ENCODE measurements at places on chromosomes 6 and 20.

GRCh38 chr6:163354085-163354484 is 60.4 kb upstream of the QKI start:
- DNase-seq = no peak

DNA sequence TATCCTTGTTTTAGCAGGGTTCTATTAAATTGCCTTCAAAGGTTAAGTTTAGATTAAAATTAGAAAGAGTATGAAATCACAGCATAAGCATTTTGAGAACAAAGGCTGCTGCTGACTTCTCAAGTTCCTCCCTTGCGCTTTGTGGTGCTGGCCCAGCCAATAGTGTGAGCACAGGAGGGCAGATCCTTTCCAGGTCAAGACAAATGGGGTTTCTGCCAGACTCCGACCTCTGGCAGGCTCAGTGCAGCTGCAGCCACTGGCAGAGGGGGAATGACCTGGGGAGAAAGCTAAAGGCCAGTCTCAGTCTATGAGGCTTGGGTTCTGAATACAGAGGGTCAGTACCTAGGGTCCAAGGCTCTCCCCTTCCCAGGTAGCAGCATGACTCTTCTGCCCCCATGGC is 27.0 kb downstream of the CLIC5 start:
- DNase-seq = no peak

DNA sequence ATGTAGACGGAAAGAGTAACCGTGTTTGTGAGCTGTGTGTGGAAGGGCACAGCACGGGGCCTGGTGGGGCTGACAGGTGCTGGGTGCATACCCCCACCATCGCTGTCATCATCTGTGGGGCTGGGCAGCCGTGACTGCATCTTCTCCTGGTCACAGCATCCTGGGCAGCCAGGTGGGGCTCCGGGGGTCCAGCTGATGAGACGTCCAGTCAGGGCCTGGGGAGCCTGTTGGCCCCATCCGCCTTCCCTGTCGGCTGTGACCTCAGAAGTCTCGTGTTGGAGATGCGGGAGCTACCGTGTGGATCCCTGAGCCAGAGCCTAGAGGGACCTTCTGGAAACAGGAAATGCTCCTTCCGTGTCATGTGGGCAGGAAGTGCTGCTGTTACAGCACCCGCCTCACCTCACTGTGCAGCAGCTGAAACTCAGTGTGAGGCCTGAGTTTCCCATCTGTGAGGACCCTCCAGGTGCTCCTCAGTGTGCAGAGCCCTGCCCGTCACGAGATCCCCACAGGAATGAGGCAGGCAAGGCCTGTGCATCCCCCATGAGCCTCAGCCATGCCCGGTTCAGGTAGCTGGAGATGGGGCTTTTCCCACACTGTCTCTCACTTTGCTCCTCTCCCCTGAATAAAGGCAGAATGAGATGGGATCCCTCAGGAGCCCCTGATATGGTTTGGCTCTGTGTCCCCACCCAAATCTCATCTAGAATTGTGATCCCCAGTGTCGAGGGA is 108.7 kb downstream of the ERMARD start:
- DNase-seq = no peak

DNA sequence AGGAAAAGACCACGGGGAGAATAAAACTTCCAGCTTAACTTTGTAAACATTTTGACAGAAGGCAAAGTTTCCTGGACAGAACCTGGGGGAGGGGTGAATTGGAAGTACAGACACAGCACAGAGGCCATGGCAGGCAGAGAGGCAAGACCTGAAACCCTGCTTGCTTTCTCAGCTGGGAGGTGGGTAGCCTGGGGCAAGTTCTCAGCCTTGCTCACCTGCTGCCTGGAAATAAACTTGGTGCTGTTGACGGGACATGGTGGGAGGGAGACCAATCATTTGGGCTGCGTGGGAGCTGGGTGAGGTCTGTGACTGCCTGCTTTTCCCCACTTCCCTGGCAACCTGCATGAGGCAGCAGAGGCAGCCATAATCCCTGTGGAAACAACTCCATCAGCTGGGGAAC is 221.3 kb downstream of the MOXD1 start:
- DNase-seq = no peak

- DNase-seq = no peak
Observed at GRCh38 chr6:67667637-67668422, 967.3 kb upstream of the ADGRB3 start.

DNA sequence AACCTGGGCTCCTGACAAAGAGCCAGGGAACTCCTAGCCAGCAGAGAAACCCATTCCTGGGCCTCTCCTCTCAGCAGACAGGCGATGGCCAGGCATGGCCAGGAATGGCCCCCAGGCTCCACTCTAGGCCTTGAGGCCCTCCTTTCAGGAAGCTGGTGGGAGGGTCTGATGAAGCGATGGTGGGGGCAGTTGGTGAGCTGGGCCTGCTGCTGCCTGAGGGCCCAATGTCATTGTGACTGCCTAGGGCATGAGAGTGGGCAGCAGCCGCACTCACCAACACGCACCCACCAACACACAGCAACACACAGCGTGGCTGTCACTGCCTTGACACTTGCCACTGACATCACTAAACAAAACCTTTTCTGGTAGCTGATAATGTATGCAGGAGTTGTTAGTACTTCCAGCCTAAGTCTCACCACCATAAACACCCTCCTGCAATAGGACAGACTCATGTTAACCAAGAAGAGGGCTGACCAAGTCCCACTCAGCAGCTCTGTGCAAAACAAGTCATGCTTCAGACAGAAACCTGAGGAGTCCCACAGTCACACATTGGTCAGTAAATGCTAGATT is 69.3 kb downstream of the ABHD12 start:
- DNase-seq = no peak

DNA sequence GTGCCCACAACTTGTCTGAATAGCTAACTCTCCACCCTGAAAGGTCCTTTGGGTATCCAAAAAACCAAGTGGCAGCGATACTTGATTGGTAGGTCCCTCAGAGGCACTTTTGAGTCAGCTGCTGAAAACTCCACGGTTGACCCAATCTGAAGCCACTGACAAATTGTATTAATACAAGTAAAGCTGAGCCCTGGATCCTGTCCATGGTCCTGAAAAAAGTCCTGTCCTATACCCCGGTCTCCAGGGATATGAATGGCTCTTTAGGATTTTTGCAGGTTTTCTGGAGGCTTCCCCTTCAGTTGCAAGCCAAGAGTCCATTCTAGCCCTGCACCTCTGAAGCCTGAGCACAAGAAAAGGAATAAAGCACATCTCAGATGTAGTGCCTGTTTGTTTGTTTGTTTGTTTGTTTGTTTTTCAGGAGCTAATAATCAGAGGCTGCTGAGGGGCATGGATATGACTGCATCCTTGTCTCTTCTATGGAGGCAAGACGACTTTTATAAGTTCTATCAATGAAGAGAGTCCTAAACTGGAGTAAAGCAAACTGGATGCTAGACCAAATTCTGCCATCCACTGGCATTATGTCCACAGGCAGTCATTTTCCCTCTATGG is 1.7 kb upstream of the SLC12A5 start:
- peak; percentile 75 for DNase-seq

GRCh38 chr6:69825904-69826303 is 29.1 kb upstream of the LMBRD1 start:
- DNase-seq = no peak

GRCh38 chr20:56872620-56873458 is 243.7 kb downstream of the TFAP2C start:
- DNase-seq = no peak

DNA sequence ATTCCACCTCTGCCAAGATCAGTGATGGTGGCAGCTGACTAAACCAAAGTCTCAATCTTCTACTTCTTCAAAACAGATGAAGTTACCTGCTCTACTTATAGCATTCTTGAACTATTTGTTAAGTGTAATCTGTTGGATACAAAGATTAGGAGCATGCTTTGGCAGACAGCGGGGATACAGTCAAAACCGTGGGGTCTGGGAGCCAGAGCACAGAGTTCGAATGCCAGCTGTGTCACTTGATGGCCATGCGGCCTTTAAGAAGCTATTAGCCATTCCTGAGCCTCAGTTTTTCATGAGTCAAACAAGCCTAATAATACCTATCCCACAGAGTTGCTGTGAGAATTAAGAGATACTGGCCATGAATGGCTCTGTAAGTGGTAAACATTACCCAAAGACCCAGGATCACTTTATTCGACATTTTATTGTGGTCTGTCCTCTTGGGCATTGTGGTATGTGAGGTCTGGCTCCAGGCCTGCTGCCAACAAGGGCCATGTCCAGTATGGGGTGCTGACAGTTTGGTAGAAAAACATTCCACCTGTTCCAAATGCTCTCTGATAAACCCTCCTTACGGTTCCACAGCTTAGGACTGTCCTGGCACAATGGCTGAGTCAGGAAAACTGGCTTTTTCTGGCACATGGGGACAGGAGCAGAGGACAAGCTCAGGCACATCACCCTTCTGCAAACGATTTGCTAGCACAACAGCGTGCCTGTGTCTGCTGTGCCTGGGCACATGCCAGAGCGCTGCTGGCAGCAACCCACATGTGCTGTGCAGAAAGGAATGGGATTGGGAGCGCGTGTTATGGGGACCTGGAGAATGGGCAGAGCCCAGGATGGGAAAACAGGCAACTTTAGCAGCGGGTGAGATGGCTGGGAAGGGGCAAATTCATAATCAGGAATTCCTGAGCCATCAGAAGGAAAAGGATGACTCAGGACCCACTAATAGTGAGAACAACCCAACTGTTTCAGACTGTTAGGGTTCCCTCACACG is 15.7 kb upstream of the FAM83C start:
- DNase-seq = no peak

DNA sequence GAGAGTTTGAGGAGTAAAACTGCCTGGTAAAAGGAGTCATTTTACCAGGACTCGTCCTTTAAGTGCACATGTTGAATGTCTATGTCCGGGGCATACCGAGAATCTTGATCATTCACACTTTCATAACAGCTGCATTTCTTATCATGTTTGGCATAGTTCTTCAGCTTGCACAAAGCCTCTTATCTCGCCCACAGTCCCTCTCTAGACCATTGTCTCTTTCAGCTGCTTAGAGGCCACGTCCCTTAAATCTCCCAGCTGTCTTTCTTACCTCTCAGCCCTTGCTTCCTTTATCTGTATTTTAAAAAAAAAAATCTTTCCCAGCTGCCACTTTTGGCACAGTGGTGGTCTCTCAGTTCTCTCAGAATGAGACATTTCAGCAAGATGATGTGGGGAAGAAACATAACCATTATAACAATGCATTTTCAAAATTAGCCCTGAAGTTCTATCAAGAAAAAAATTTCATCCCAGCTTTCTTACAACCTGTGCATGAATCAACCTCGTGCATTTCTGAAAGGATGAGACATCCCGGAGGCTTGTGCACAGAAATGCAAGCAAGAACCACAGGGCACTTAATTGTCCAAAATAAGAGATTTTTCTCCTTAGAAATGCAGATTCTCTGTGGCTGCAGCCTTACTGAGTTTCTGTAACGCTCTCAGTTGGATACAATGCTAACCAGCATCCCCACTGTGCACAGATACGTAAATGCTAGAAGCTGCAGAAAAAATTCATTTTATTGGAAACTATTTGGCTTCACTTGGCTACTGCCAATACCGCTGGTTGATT is 24.2 kb downstream of the RBM24 start:
- no peak for DNase-seq
